Activated T-cell treated with anti-CD3 and anti-CD28 coated beads for 1 hour (primary cell): ENCODE measurements at places on chromosomes 3 and 15.

GRCh38 chr15:98898122-98898521, 109.5 kb downstream of the PGPEP1L start:
- DNase-seq: no peak

- DNase-seq: no peak
These were observed 32.3 kb downstream of the CMTM6 start for GRCh38 chr3:32470362-32470761.

DNA sequence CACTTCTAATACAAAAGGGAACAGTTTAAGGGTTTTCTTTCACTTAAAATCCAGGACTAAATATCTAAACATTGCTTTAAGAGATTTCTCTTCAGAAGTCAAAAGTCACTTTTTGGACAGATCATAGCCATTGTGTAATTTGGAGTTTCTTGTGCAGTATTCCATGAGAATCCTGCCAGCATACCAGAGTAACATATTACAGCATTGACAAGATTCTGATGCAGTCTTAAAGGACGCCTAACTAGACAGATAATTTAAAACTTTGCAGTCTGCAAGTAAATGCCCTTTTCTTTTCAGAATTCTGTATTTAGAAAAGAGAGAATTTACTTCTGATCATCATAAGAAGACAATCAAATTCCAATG, 17.5 kb upstream of the IGSF10 start:
- DNase-seq: no peak

GRCh38 chr3:62558549-62559112, 185.3 kb upstream of the FEZF2 start:
- no peak for DNase-seq

DNA sequence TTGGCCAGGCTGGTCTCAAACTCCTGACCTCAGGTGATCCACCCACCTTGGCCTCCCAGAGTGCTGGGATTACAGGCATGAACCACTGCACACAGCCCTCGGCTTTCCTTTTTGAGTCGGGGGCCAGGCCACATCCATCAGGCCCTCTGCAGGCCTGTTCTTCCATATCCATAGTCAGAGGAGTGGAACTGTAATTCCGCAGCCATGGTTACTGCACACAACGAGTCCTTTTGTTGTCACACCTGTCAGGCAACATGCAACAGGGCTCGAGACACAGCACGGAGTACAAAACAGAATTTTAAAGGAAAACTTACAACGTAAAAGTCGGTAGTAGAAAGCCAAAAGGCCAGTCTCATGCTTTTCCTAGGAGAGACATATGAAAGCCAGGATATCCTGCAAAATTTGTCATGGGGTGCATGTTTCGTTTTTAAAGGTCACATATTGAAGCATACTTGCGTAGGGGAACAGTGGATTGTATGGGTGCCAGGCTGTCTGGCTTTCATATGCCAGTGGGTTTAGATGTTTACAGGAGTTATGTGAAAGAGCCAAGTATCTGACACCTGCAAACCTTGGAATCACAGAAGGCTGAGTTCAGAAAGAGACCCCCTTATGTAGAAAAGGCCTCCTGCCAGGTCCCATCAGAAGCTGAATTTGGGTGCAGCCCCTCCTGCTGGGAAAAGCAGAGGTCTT, 63.2 kb upstream of the LPP start:
- no peak for DNase-seq

GRCh38 chr3:23112491-23112890, 90.6 kb upstream of the UBE2E2 start:
- no peak for DNase-seq

- DNase-seq: no peak
These were observed 32.0 kb upstream of the ZNF445 start for GRCh38 chr3:44509393-44509921.

- DNase-seq: no peak
These were observed 1.5 kb downstream of the GPR87 start for GRCh38 chr3:151315136-151315535.

DNA sequence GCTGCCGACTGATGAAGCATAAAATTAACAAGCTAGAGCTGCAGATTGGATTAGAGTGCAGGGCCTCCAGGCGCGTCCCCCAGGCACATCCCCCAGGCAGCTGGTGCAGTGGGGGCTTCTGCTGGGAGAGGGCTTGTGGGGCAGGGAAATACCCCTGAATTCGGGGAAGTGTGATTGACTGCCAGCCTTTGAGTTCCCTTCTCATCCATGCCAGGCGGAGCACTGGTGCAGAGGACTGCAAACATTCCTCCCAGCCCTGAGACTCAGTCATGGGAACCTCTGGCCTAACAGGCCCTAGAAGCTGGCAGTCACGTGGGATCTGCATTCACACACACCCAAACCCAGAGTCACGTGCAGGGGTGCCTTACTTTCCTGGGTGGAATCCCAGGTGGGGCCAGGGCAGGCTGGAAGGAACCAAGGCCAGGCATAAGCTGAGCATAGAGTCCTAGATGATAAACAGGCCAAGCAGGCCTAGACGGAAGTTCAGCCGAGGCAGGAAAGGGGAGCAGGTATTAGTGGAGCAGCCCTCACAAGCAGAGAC, 46.2 kb upstream of the SEC22A start:
- DNase-seq: no peak

DNA sequence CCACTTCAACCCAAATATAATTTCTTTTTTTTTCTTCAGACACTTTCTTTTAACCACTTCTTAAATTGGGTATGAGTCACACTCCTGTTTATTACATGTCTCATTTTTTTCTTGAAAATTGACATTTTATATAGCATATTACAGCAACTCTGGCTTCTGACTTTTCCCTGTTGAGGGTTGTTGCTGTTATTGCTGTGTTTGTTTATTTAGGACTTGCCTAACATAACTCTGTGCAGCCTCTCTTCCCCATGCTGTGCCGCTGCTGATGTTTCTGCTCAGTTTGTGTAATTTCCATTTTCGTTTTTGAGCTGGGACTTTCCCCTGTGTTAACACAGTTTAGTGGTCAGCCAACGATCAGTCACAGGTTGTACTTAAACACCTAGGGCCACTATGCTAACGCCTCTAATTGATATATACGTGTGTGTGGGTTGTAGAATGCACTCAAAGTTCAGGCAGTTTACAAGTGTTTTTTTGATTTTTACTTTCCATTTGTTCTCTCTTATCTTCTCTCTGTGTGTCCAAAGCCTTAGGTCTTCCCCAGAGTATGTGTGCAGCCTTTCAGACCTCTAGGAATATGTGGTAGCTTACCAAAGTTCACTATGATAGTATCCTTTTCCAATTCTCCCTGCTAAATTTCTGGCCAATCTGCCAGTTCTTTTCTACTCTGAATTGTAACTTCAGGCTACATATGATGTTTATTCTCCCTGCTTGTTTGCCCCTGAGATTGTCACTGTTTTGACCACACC, 337.2 kb downstream of the ZBTB20 start:
- DNase-seq: no peak

DNA sequence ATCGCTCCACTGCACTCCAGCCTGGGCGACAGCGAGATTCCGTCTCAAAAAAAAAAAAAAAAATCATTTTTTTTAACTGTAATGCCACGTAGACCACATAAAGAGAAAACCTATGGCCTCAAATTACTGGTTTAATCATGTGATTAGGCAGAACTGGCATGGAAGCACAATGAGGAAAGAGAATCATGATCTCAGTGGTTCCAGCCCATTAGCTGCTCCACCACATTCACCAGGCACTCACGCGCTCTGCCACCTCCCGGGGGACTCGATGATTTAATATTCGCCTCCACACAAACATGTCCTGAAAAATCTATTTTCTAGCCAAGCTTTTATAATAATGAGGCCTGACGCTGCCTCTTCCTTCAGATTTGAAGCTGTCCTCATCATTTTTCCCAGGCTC, 204.7 kb downstream of the TBL1XR1 start:
- DNase-seq: no peak
